Breast epithelium (tissue), 4 donors: ENCODE measurements at places on chromosomes 5 and 9. TPM values are rescaled to one million over a fixed set of nuclear protein-coding genes. Genes with fewer than 3 reads are reported as not detected.

PPP3R2 gene
- total RNA-seq = not detected

TJP2 gene
- total RNA-seq = 108 TPM

CDX1 gene
- 1.3 TPM for total RNA-seq

MOB3B gene
- total RNA-seq = 19.3 TPM

SOWAHA gene
- 0.66 TPM for total RNA-seq

TOR1B gene
- 26.7 TPM for total RNA-seq

FUBP3 gene
- 38.7 TPM for total RNA-seq

DOCK2 gene
- 43.8 TPM for total RNA-seq

PRLR gene
- 78.0 TPM for total RNA-seq

CDH9 gene
- not detected for total RNA-seq

INSL4 gene
- total RNA-seq = not detected

ARSI gene
- 1.3 TPM for total RNA-seq

ROR2 gene
- total RNA-seq = 25.6 TPM

KCNV2 gene
- total RNA-seq = not detected

ZNG1A gene
- 36.4 TPM for total RNA-seq

SPINK4 gene
- total RNA-seq = not detected

DNA sequence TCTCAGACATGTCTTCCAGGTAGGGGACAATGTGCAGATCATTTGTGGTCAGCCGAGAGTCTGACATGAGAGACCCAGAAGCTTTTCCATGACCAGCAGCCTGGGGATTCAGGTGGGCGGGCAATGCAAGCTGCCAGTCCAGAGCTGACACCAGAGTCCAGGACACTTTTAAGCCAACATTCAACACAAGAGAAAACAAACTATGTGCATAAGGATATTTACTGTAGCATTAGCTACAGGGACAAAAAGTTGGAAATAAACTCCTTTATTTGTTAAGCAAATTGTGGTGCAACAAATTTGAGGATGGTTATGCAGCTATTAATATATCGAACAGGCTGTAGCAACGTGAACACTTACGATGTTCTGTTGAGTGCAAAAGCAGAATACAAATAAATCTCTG is 9.9 kb upstream of the RNF130 start:
- DNase-seq = no peak

DNA sequence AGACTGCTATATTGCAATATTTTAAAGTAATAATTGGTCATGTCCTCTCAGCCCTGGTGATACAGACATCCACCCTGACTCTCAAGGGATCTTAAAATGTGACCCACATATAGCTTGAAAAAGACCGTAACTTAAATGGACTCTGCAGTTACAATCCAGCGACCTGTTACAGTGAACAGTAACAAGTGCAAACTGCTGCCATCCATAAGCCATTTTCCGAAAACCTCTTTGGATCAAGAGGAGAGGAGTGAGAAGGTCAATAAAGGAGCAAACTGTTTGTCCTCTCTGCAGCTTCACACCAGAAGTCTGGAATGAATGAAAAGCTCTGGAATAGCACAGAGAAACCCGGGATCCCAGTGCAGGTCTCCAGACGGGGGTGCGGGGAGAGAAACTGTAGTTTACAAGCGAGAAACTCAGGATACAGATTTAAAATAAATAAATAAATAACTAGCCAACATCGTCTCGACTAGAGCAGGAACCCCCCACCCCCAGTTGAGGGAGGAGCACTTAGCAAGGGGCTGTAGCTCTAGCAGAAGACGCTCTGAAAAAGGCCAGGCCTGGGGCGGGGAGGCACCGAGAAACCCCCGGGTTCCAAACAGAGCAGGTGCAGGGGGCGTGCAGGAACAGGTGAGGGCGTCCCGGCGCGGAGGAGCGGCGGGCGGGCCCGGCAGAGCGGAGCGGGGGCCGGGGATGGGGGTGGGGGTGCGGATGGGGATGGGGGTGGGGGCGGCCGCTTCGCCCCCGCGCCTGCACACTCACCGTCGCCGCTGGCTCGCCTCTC is 572 bp downstream of the ZDHHC21 start:
- DNase-seq = no peak

DNA sequence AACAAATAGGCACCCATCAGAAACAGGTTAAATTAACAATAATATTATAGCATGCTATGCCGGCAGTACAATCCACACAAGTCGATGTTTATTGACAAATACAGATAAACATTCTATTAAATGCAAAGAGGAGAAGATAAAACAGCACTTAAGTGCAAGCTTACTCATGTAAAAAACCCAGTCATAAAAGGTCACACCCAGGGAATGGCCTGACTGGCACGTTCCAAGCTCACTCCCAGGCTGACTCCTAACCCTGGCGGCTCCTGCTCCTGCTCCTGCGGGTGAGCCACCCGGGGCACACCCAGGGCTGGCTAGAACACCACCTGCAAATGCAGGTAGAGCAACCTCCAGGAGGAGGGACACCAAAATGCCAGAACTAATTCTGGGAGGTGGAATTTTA is 66.9 kb downstream of the SEMA4D start:
- DNase-seq = no peak

DNA sequence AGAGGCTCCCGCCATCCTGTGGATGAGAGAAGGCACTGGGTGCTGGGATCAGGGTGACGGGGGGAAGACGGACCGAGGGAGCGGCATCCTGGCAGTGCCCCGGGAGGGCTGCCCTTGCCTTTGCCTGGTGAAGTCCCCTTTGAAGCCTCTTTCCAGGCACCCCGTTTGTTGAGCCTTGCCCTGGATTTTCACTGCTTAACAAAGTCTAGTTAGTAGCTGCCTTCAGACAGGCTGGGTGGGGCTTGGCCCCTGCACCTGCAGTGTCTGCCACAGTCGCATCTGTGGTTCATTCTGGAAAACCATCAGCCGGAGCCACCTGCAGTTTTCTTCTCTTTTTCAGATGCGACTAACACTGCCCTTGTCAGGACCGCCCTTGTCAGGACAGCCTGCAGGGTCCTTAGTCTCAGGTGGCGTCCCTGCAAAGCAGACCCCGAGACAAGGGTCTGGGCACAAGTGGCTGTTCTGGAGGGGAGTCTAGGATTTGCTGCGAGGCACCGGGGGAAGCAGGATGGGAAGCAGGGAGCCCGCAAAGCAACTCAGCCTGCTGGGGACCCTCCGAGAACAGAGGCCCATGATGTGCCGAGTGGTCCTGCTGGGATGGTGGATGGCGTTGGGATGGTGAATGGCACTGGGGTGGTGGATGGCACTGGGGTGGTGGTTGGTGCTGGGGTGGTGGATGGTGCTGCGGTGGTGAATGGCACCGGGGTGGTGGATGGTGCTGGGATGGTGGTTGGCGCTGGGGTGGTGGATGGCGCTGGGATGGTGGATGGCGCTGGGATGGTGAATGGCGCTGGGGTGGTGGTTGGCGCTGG is 147.9 kb upstream of the COL5A1 start:
- peak; percentile 37 for DNase-seq

DNA sequence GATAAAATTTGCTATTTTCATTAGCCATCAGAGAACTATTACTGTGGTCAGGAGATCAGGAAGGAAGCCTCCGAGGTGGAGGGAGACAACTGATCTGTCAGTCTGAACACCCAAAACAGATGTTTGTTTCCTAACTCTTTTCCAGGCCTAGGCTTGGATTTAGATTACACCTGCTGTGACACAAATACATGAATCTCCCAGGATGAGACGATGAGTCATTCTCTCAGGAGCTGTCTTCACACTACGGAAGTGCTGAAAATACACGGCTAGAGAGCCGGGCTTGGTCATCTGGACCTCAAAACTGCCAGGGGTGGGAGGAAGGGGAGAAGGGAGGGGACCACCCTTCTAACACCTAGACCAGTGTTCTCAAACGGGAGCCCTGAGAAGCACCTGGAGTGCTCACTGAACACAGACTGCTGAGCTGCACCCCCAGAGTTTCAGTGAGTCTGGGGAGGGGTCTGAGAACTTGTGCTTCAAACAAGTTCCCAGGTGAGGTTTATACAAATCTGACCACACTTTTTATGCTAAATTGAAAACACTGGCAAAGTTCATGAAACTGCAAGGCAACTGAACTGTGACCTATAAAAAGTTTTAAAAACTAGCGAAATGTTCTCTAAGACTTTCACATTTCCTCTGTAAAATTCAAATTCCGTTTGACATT is 80.3 kb upstream of the EQTN start:
- no peak for DNase-seq

- no peak for DNase-seq
Measured at GRCh38 chr9:15135164-15135792, 171.7 kb downstream of the TTC39B start.

- no peak for DNase-seq
Measured at GRCh38 chr5:180394031-180394636, 41.0 kb upstream of the GFPT2 start.

- DNase-seq = no peak
Measured at GRCh38 chr5:152622628-152623027, 217.5 kb upstream of the NMUR2 start.

GRCh38 chr9:76610011-76610352 is 151.0 kb downstream of the GCNT1 start:
- no peak for DNase-seq

DNA sequence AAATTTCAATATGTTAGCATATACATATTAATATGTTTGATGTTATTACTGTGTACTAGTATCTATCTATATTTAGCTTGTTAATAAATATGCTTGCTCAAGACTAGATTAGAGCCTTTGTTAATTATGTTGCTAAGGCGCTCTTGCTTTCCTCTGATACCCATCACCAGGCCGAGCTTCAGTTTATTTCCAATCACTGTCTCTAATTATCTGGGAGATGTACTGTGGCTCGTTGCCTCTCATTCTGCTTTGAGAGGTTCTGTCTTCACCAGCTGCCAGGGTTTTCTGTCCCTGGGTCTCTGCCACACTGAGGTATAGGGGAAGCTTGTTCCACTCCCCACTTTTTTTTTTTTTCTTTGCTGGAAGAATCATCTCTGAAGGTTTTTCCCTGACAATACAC is 21.0 kb upstream of the TAF11L2 start:
- DNase-seq = no peak

DNA sequence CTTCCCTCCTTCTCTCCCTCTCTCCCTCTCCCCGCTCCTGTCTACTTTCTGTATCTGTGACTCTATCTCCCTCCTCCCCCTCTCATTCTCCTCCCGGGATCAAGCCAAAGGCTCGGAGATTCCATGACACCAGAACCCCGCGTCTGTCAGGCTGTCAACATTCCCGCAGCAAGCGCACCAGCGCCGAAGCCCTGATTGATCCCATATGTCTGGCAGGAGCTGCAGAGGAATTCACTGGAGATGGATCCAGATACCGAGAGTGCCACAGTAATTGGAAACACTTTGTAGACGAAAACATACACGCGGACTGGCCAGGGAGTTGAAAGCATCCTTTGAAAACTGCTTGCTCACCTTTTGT is 300 bp upstream of the SVEP1 start:
- DNase-seq = no peak

GRCh38 chr5:96388176-96388575 is 44.9 kb downstream of the PCSK1 start:
- no peak for DNase-seq

GRCh38 chr9:14147738-14148137 is 166.2 kb downstream of the NFIB start:
- no peak for DNase-seq

- DNase-seq = no peak
Measured at GRCh38 chr9:1051584-1052275, 1.6 kb downstream of the DMRT2 start.

- no peak for DNase-seq
Measured at GRCh38 chr9:92640398-92641091, 29.4 kb downstream of the IPPK start.

GRCh38 chr9:124242331-124243194 is 15.2 kb upstream of the NEK6 start:
- no peak for DNase-seq

DNA sequence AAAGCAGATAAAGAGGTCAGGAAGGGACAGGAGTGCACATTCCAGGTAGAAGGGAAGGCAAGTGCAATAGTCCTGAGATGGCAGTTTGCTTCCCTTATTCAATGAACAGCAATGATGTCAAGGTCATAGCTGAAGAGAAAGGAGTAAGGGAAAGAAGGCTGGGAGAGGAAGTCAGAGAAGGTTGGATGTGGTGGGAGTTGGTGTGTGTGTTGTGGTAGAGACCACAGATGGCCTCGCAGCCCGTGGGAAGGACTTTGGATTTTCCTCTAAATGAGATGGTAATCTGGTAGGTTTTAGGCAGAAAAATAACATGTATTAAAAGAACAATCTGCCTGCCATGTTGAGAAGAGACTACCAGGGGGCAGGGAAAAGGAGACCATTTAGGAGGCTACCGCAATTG is 25.1 kb upstream of the LPAR1 start:
- DNase-seq = no peak

GRCh38 chr5:102713682-102714231 is 41.3 kb upstream of the PAM start:
- DNase-seq = no peak

- DNase-seq = no peak
Measured at GRCh38 chr5:154015071-154015693, 23.5 kb downstream of the FAM114A2 start.

- DNase-seq = no peak
Measured at GRCh38 chr5:176663566-176663965, 16.3 kb downstream of the TSPAN17 start.

GRCh38 chr9:68416936-68417564 is 60.6 kb downstream of the PGM5 start:
- no peak for DNase-seq

- DNase-seq = no peak
Measured at GRCh38 chr5:154220625-154221024, 30.1 kb downstream of the GALNT10 start.

DNA sequence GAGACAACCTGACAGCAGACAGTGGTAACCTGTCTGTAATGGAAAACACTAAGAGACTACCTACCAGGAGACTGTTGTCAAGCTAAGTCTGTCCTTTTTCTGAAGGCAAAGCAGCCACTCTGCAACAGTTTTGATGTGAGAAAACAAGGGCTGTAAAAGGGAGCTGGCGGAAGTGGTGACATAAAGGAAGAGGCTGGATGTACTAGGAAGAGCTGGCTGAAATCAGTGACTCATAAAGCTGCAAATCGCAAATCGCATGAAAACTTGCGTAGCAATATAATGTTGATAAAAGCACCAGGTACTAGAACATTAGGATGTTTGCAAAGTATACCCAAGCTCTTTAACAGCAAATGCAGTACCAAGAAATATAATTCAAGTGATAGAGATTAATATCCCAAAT is 1.4 kb downstream of the NSUN2 start:
- DNase-seq = no peak

GRCh38 chr5:141879941-141880738 is 1.9 kb upstream of the PCDH1 start:
- DNase-seq = no peak

- DNase-seq = no peak
Measured at GRCh38 chr5:65625743-65626142, 916 bp downstream of the SHLD3 start.

GRCh38 chr5:135604056-135604455 is 25.3 kb upstream of the CXCL14 start:
- DNase-seq = no peak

DNA sequence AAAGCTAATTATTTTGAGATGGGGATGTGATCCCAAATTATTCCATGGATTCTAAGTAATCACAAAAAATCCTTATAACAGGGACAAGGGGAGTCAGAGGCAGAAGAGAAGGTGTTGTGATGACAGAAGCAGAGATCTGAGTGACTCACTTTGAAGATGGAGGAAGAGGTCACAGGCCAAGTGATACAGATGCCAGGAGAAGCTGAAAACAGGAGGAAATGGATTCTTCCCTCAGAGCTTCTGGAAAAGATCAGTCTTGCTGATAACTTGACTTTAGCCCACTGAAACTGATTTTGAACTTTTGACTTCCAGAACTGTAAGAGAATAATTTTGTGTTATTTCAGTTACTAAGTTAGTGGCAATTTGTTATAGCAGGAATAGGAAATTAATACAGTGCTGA is 105.3 kb downstream of the GCNT1 start:
- DNase-seq = no peak

GRCh38 chr5:93596310-93596675 is 13.3 kb downstream of the NR2F1 start:
- no peak for DNase-seq

GRCh38 chr5:115379622-115380344 is 83.3 kb upstream of the CCDC112 start:
- DNase-seq = no peak
